GM10248 (cell line): ENCODE measurements at places on chromosomes 2 and 18.

DNA sequence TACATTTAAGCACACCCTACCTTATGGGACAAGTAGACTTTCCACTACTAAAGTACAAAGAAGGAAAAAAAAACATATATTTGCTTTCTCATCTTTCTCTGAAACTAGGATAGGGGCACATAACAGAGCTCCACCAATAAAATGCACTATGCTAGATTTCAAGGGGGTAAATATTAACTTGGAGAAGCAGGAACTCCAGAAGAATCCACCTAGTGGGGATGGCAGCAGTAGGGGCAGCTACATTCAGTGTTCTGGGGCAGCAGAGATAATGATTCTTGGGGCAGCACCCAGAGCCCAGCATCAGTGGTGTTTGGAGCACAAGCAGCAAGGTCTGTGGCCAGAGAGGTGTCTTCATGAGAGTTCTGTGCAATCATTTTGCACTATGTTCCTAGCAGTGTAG, 64.7 kb downstream of the DTNB start:
- DNase-seq: no peak

GRCh38 chr2:33967103-33967502, 368.0 kb upstream of the FAM98A start:
- DNase-seq: no peak

- DNase-seq: no peak
These were observed 39.6 kb downstream of the SCN3A start for GRCh38 chr2:165164201-165164600.

DNA sequence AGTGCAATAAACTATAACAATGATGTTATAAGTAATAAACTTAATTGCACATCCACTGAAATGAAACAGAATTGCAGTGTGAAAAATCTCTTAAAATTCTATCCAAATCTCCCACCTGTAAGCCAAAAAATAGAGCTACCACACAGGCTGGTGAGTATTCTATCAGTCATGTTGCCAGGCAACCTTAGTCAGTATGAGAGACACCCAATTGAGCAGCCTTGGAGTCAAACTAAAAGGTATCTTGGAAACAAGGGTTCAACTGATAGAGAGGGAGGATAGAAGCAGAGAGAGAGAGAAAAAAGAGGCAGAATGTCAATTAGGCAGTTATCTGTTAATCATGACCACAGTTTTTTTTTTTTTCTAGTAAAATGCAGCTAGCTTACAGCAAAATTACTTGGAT, 45.8 kb downstream of the GALNT13 start:
- no peak for DNase-seq

DNA sequence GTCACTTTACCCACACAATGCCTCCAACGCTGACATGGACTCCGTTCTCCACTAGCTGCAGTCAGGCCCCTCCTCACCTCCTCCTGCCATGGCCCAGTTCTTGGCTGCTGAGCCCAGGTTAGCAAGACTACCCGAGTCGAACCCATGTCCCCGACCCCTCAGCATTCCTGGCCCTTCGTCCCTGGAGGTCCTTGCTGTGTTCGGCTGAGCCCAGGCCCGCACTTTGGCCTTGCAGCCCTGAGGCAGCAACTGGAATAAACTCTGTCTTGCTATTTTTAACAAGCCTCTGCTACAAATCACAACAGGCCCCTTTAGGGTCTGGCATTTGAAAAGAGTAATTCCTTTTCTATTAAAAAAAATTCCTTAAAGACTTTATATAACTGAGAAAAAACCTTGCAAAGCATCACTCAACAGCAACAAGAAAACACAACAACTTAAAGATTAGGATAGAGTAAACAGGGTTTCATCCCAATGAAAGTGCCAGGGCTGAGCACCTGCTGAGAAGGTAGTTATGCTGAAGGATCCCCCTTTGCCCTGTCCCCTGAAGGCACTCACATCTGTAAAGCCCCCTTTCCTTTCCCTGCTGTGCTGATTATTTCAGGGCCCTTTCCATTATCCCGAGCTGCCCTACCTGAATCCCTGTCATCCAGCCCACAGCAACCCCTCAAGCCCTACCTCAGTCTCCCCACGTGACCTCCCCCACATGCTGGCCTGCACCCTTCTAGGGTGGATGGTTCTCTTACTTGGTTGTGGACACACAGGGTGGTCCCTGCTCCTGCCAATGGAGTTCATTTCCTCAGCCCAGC, 120.0 kb upstream of the SNTG2 start:
- no peak for DNase-seq

GRCh38 chr2:67290451-67291290, 106.5 kb upstream of the ETAA1 start:
- DNase-seq: no peak

DNA sequence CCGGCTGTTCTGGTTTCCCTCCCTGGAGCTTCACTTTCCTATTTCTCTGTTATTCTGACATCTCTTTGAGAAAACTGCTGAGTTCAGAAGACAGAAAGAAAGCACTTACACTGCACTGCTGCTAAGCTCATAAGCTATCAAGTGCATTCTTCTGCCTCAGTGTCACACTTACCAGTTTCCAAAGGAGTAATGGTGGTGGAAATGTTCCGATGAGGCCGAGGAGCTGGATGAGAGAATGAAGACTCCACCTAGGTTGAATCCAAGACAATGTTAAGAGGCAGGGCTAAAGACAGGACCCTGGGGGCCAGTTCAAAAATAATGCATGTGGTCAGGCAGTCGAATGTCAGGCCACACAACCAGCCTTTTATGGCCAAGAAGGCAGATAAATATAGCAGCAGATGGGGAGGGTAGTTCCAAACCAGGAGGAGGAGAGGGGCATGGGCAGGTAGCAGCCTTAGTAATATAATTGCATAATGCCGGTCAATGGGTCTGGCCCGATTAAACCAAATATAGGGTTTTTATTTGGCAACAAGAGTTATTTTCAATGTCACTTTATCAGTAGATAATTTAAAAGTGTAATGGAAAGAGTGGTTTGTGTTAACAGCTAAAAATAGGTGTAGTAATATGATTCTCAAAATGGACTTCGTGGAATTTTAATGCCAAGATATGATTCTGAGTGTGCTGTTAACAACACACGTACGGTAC, at the start of gene MYOM1:
Gene MYOM1, minus strand, starts transcription at position 338 of the 705 bp plus-strand sequence. CDS start 4,745 bp downstream, outside the sequence.
- DNase-seq: no peak

- no peak for DNase-seq
These were observed 430.1 kb downstream of the CCDC85A start for GRCh38 chr2:56613920-56614319.

DNA sequence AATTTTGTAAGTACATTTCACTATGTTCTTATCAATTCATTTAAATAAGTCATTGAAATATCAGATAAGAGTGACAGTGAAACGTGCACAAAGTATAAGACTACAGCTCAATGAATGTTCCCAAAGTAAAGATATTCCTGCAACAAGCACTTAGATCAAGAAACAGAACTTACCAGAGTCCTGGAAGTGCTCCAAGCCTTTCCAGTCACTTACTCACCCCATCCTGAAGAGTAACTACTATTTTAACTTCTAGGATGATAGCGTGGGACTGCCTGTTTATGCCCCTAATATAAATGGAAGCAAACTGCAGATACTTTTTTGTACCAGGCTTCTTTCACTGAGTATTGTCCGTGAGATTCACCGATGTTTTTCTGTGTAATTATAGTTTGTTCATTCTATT, 768.9 kb downstream of the SLC4A3 start:
- no peak for DNase-seq
